Renal cortex interstitium (tissue), 15 donors: ENCODE measurements at places on chromosomes 6 and 20. TPM values are rescaled to one million over a fixed set of nuclear protein-coding genes. Genes with fewer than 3 reads are reported as not detected.

The HTR1E gene
- 0.93 TPM for polyA plus RNA-seq

The GHRH gene
- polyA plus RNA-seq: not detected

The IL17F gene
- polyA plus RNA-seq: 0.59 TPM

The FNDC11 gene
- 1.6 TPM for polyA plus RNA-seq

The ADGRF4 gene
- polyA plus RNA-seq: 0.26 TPM

The DSP gene
- 99.5 TPM for polyA plus RNA-seq

DNA sequence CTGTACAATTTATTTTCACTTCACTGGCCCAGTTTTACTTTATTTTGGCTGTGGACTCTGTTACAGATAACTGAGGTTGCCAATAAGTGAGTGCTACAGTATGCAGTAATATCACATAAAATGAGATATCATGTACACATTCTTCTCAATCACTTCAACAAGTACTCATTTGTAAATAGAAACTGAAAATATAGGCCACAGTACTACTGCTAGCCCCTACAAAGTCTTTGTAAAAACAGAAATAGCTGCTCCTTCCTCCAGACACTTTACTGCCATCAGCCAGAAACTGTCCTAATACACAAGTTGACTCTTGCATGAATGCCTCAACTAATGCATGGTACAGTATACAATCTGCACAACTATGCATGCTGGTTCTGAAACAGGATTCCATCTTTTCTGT is 9.2 kb downstream of the DTNBP1 start:
- no peak for DNase-seq

- no peak for DNase-seq
Observed at GRCh38 chr6:129890164-129890563, 29.0 kb upstream of the TMEM244 start.

GRCh38 chr6:167578371-167578901 is 248.3 kb upstream of the AFDN start:
- no peak for DNase-seq

DNA sequence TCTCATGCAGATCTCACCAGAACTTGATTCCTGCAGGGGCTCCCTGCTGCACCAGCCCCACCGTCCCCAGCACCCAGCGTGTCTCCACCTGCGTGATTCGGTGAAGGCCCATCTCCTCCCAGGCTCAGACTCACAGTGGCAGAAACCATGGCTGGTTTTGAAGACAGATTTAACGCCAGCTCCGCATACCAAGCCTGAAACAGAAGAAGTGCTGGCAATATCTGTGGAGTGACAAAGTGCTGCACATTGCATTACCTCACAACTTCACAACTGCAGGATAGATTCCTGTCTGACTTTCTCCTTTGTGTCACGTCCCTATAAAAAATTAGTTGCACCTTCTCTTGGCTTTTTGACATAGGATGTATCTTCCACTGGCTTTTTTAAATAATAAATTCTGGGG is 120.7 kb downstream of the TTLL2 start:
- no peak for DNase-seq

GRCh38 chr20:7038029-7038428 is 270.5 kb downstream of the BMP2 start:
- no peak for DNase-seq

- DNase-seq: no peak
Observed at GRCh38 chr6:113924312-113924723, 46.6 kb downstream of the HDAC2 start.

DNA sequence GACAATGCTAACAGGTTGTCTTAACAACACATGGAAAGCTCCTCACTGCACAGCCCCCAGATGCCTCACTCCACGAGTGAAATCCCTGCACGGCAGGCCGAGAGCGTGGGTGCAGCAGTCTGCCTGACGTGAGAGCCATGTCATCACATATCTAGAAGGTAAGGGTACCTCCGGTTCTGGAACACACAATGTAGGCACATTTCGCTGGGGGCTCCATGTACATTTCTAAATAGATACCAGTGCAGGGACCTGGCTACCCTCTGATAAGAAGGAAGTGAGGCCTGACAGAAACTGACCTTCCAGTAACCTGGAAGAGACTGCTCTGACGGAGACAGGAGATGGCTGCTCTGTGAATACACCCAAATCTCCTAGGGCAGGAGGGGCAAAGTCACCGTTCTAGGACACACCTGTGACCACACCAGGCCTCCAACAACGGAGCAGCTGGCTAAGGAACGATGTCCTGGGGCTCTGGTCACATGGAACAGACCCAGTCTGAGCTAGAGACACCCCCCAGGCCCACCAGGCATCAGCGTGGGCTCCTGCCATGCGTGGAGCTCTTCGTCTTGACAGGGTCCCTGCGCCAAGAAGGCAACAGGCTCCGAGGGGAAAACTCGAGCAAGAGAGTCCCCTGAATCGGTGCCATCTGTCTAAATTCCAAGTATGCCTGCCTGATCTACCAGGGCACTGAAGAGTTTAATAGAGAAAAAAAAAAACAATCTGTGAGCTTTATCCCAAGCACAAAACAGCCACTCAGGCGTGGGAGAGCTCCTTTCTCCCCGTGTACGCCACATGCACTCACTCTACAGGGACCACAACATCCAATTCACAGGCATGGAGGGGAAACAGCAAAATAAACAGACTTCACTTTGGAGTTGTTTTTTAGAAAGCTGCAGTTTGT is 27.5 kb downstream of the RNASET2 start:
- DNase-seq: no peak

DNA sequence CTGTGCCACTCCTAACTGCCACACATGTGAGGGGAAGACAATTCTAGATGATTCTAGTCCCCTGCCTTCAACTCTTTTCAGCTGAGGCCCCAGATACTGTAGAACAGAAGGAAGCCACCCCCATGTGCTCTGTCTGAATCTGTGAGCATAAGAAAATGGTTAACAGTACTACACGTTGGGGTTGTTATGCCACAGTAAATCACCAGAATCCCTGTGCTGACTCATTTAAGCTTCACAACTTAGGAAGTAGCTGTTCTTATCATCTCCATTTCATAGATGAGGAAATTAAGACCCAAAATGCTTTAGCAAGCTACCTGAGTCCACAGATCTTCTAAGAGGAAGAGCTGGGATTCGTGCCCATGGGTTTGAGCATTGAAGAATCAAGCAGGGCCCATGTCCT is 27.4 kb upstream of the SCRT2 start:
- no peak for DNase-seq

DNA sequence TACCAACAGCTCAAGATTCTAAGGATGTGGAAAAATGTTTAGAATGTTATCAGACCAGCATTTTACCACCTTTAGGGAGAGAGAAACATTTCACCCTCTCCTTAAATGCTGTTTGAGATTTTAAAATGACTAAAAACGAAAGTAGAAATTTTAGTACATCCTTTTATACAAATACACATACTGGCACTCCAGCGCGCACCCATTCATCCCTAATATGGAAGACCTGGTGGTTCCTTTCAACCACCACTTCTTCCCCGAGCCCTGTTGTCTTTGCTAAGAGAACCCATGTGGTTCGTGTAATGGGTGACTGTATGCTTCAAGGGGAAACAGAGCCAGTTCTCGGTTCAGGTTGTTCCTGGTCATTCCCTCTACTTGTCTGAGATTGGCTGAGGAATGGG is 21.3 kb downstream of the SPATA2 start:
- DNase-seq: no peak

GRCh38 chr6:89984926-89985750 is 90.9 kb downstream of the GJA10 start:
- DNase-seq: no peak

DNA sequence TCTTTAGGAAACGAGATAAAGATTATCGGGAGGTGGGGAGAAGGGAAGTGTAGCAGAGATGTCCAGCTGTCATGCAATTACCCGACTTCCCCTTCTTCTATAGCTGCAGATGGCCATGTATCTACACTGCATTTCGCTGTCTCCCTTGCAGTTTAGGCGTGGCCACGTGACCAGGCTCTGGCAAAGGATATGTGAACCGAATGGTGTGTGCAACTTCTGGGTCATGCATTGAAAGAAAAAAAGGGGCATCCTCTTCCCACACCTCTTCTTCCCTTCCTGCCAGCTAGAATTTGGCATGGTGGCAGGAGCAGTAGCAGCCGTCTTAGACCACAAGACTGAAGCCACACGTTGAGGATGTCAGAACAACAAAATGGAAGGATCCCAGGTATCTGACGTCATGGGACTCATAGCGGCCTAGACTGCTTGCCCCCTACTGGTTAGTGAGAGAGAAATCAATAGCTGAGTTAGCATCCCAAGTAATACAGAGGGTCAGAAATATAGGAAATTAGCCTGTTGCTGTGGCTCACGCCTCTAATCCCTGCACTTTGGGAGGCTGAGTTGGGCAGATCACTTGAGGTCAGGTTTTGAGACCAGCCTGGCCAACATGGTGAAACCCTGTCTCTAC is 32.8 kb downstream of the TCF15 start:
- no peak for DNase-seq

DNA sequence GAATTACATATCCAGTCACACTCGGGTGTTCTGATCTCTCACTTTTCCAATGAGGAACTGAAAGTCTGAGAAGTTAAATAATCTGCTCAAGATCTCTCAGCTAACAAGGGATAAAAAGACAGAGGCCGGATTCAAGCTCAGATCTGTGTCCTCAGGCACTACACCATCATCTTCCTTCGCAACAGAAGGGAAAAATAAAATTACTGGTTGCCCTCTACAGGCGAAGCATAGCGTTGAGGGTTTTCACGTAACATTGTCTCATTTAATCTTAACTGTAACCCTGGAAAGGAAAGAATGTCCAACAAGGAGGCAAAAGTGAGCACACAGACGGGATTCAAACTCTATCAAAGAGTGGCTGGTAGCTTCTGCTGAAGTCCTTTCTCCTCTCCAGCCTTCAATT is 67.8 kb upstream of the ANKEF1 start:
- DNase-seq: no peak

- no peak for DNase-seq
Observed at GRCh38 chr6:15817100-15817499, 154.3 kb upstream of the DTNBP1 start.

- DNase-seq: no peak
Observed at GRCh38 chr6:69802995-69803394, 6.2 kb upstream of the LMBRD1 start.

- DNase-seq: no peak
Observed at GRCh38 chr6:133001040-133001565, 186.7 kb downstream of the RPS12 start.
